T-helper 17 cell (primary cell): ENCODE measurements at places on chromosomes 5 and 9.

DNA sequence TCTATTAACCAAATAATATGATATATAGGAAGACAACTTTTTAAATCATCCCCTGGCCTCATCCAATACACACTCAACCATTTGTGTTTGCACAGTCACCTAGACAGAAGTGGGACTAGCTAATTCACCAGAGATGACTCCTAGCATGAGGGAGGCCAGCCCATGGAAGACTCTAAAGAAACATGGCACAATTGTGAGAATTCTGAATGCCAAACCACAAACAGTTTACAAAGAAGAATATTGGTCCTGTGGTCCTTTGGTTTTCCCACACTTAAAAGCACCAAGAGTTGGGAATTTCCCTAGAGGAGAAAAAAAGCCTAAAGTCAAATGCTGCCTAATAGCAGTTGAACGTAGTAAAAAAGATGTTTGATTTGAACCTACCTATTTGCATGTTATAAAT, 609.9 kb downstream of the ACTL7B start:
- no peaks in the 10 kb centered on the region for H3K27me3 ChIP-seq
- no peak overlapping the region for H3K27ac ChIP-seq
- no peaks in the 10 kb centered on the region for H3K4me1 ChIP-seq
- no peak for DNase-seq

DNA sequence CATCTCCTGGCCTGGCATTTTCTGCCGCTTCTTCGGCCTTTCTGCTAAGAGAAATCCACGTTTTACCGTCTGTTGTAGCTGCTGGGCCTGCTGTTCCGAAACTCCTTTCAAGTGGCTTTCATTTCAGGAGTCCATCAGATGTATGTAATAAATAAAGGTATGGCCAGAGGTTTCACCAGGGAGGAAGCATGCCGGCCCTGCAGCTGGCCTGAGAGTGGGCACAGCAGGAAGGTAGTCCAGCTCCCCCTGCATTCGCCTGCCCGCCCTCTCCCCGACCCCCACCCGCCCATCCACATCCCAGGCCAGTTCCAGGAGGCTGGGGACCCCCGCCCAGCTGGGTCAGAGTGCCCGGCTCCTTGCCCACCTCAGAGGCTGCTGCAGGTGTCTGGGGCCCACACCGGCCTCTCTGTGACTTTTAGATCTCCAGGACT, 46.4 kb upstream of the EXOC3 start:
- DNase-seq = no peak
- H3K36me3 ChIP-seq = no peaks in the 10 kb centered on the region
- H3K4me3 ChIP-seq = no peak overlapping the region
- H3K4me1 ChIP-seq = peaks cover 14% of the 10 kb centered on the region
- H3K27ac ChIP-seq = no peak overlapping the region

DNA sequence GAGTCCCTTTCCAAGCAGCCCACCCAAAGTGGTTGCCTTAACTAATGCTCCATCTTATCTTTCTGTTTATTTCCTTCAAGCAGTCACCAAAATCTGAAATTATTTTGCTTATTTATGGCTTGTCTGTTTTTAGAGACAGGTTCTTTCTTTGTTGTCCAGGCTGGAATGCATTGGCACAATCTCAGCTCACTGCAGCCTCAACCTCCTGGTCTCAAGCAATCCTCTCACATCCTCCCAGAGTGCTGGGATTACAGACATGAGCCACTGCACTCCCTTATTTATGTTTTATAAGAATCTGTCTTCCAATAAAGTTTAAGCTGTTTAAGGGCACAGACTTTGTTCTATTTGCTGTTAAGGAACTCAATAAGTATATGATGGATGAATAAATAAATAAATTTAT, 133.7 kb downstream of the GABRB2 start:
- no peak overlapping the region for H3K4me3 ChIP-seq
- H3K27me3 ChIP-seq = no peaks in the 10 kb centered on the region
- no peaks in the 10 kb centered on the region for H3K36me3 ChIP-seq
- H3K27ac ChIP-seq = no peak overlapping the region
- no peaks in the 10 kb centered on the region for H3K4me1 ChIP-seq
- DNase-seq = no peak

DNA sequence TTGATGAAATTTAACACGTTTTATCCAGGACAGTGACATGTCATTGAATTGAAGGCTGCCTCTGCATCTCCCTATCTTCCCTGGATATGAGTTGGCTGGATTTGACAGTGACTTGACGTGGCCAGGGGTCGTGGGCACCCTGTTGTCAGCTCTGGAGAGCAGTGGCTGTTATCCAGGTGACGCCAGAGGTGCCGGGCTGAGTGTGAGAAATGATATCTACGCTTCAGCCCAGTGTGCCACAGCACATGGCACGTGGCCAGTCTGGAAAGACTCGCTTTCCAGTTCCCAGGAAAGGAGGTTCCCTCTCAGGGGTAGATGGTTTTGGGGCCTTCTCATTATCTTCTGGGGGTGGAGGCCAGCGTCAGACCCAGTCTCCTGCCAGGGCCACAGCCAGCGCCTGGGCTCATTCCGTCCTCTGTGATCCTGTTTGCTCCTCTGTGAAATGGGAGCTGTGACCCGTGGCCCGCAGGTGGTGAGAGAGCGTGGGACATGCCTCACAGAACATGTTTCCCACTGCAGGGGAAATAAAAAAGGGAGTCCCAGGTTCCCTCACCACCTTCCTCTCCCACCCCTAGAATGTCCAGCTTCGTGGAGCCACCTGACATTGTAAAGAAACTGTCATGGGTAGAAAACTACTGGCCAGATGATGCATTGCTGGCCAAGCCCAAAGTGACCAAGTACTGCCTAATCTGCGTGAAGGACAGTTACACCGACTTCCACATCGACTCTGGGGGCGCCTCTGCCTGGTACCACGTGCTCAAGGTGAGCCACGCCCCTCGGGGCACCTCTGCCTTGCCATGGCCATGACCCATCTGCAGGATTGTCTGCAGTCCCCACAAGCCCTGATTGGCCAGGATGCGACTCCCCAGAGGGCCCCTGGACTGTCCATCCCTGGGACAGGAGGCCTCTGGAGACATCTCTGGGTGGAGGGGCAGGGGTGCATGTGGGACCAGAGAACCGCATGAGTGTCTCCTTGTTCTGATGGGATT, 76.5 kb downstream of the PHF2 start:
- no peak overlapping the region for H3K27ac ChIP-seq
- no peak overlapping the region for H3K4me3 ChIP-seq
- no peak for DNase-seq
- H3K4me1 ChIP-seq = peaks cover 6% of the 10 kb centered on the region
- H3K36me3 ChIP-seq = peaks cover 8% of the 10 kb centered on the region
- no peaks in the 10 kb centered on the region for H3K27me3 ChIP-seq

DNA sequence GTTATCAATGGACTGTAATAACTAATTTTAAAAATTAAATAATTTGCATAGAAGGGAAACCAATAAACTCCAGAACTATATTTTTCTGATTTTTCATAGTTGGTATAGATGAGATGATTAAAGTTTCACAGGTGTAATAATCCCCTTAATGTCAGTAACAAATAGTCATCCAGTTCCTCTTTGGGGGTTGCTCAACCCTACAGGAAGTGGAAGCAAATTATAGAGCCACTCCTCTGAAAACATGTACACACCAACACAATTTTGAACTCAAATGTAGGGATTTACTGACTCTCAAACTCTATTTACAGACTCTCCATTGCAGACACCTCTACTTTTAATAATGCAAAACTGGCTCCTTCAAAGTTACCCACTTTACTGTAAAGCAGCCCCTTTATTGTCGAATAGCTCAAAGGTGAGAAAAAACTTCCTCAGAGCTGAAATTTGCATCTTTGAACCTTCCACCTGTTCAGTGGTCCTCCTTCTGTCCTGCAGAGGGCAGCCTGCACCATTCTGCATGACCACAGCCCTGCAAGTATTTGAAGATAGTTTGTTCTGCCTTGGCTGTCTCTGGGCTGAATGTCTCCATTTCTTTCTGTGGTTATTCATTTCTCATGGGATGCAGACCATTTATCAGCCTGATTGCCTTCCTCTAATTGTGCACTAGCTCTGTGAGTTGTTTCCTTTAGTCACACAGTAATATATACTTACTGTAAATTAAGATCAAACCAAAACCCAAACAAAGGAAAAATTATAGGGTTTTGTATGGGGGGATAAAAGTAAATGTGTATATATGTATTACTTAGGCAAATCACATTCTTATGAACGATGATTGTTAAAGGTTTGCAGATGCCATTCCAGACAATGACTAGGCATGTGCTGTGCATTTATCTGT, 383.2 kb upstream of the SGCD start:
- DNase-seq = no peak
- no peaks in the 10 kb centered on the region for H3K36me3 ChIP-seq
- H3K4me3 ChIP-seq = no peak overlapping the region
- H3K27me3 ChIP-seq = peaks cover 32% of the 10 kb centered on the region
- H3K4me1 ChIP-seq = peaks cover 7% of the 10 kb centered on the region
- no peak overlapping the region for H3K27ac ChIP-seq

DNA sequence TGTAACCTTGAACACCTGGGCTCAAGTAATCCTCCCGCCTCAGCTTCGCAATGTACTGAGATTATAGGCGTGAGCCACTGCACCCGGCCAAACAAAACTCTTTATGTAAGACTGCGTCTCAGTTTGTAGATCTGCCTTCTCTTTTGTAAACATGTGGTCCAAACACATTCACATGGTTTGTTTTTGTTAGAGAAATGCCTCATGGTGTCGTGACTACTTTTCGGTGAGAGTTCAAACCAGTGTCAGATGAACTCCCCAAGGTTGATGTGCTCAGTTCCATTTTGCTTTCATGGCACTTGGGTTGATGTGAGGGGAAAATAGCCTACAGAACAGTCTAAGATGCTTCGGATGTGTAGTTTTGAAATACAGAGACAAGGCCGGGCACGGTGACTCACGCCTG, 231.6 kb downstream of the GOLPH3 start:
- H3K27me3 ChIP-seq = peaks cover 16% of the 10 kb centered on the region
- H3K4me3 ChIP-seq = no peak overlapping the region
- H3K4me1 ChIP-seq = no peaks in the 10 kb centered on the region

- H3K4me1 ChIP-seq = peaks cover 2% of the 10 kb centered on the region
- H3K27me3 ChIP-seq = peaks cover 9% of the 10 kb centered on the region
- no peak overlapping the region for H3K27ac ChIP-seq
Measured at GRCh38 chr5:31754741-31755675, 116.1 kb downstream of the PDZD2 start.

DNA sequence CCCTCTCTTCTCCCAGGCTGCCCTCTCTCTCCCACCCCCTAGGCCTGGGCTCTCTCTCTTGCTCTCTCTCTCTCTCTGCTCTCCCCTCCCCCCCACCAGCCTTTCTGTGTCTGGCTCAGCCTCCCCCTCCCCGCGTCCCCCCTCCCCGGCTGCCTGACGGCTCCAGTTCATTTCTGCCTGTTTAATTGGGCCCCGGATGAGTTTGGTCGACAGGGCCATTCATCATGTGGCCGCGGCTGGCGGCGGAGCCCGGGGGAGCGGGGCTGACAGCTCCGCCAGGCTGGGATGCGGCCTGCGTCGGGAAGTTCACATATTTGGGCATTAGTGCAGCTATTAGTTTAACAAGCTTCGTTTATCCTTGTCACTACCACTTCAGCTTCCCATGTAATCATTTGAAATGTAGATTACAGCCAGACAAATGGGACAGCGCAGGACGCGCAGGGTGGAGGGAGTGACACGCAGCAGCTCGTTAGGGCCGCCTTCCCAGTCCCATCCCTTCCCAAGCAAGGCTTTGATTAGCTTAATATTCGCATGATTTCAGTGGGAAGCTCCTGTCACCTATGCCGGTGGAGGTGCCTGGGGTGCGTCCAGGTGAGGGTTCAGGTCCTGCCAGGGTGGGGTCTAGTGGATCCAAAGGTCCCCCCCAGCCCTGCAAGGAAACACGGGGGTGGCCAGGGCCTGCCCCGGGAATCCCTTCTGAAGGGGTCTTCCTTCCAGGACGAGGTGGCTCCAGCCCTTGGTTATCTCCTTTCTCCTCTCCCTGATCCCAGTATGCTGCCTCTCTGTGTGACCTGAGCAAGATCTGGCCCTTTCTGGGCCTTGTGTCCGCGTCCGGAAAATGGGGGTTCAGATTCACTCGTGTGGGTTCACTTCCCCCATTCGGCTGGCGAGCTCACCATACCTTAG, 214.8 kb downstream of the PAX5 start:
- H3K27me3 ChIP-seq = peaks cover 52% of the 10 kb centered on the region
- H3K4me1 ChIP-seq = peaks cover 6% of the 10 kb centered on the region
- H3K36me3 ChIP-seq = peaks cover 10% of the 10 kb centered on the region
- no peak for DNase-seq
- no peak overlapping the region for H3K4me3 ChIP-seq

DNA sequence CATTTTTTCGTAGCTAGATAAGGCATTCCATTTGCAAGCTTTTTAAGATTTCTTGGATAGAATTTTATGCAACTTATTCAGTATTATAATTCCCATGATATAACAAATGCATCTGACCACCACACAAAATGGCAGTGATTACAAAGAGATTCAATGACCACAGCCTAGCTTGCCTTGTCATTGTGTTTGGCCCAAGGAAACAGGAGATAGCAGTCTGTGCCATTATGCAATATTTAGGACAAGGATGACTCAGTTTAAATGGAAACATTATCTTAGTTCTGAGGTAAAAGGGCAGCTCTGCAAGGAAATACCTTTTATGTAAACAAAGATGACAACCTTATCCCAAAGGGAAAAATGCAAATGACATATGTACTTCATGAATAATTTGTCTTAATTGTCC, 89.8 kb downstream of the NUDT12 start:
- H3K4me3 ChIP-seq = no peak overlapping the region
- peaks cover 62% of the 10 kb centered on the region for H3K27me3 ChIP-seq
- H3K4me1 ChIP-seq = peaks cover 4% of the 10 kb centered on the region
- DNase-seq = no peak
- no peak overlapping the region for H3K27ac ChIP-seq

DNA sequence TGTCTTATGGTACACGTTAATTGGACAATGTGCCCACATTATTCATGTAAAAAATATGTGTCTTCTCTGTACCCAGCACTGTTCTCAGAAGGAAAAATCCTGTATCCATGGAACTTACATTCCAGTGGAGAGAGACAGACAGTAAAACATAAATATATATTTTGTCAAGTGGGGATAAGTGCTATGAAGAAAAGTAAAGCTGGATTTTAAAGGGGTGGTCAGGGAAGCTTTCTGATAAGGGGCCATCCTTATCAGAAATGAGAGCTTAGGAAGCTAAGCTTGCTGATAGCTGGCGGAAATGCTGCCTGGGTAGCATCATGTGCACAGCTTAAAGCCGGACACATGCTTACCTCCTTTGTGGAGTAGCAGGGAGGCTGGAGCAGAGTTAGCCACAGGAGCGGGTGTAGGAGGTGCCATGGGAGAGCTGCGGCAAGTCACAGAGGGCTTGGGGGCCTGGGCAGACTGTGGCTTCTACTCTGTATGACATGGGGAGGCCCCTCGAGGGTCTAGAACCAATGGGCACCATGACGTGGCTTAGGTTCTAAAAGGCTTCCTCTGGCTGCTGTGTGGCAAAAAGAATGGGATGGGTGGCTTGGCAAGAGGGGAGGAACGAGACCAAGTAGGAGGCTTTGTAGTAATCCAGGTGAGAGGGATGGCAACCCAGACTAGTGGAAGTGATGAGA, 141.7 kb downstream of the FGF1 start:
- no peak overlapping the region for H3K27ac ChIP-seq
- H3K27me3 ChIP-seq = peaks cover 9% of the 10 kb centered on the region
- H3K4me3 ChIP-seq = no peak overlapping the region
- DNase-seq = no peak
- no peaks in the 10 kb centered on the region for H3K36me3 ChIP-seq
- peaks cover 10% of the 10 kb centered on the region for H3K4me1 ChIP-seq

- H3K36me3 ChIP-seq = peaks cover 3% of the 10 kb centered on the region
- peaks cover 44% of the 10 kb centered on the region for H3K4me1 ChIP-seq
- no peak overlapping the region for H3K27ac ChIP-seq
- H3K27me3 ChIP-seq = no peaks in the 10 kb centered on the region
- peak overlapping the region; percentile 100 for H3K4me3 ChIP-seq
Measured at GRCh38 chr5:139343476-139343875, 1.8 kb downstream of the PAIP2 start.
